HCEC 1CT (cell line): ENCODE measurements at places on chromosomes 12 and 14.
A peak's percentile ranks its signal among the peaks of the same experiment; 100 is the strongest.

GRCh38 chr14:72026536-72026935 is 94.3 kb downstream of the RGS6 start:
- no peak for DNase-seq

GRCh38 chr12:8033153-8034044 is 883 bp downstream of the FOXJ2 start:
- peak; percentile 42 for DNase-seq

- no peak for DNase-seq
These were observed 134.6 kb downstream of the RMST start for GRCh38 chr12:97597031-97597751.

DNA sequence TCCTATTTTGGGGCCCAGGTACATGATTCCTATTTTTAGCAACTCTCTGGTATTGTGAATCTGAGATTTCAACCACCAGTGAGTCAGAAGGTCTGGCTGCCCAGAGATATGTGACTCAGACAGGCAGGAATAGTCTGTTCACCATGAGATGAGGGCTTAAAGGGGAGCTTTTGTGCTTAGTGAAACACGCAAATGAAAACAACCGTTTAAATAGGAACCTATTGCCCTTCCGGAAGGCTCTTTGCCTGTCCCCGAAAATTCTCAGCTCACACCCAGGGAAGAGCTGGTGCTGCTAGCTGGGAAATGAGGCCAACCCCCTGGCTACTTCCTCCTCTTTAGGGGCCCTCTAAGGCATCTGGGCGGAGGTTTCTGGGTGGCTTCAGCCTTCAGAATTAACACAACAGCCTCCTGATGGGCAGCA is 283.6 kb downstream of the CACNA1C start:
- DNase-seq = peak; percentile 99

DNA sequence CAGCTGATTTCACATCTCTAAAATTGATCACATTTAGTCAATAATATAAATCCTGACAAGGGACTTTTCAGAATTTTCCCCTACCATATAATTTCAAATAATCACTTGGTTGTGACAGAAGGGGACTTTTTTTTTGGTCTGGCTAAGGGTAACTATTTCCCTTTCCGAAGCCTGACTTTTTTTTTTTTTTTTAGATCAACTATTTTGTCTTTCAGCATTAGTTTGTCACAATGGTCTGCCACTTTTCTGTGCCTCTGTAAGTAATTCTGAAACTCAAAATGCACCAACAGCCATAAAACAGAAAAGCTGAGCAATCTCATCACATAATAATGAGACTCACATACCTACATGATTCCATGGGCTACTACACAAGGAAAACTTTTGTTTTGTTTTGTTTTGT is 266.4 kb downstream of the SSPN start:
- no peak for DNase-seq

DNA sequence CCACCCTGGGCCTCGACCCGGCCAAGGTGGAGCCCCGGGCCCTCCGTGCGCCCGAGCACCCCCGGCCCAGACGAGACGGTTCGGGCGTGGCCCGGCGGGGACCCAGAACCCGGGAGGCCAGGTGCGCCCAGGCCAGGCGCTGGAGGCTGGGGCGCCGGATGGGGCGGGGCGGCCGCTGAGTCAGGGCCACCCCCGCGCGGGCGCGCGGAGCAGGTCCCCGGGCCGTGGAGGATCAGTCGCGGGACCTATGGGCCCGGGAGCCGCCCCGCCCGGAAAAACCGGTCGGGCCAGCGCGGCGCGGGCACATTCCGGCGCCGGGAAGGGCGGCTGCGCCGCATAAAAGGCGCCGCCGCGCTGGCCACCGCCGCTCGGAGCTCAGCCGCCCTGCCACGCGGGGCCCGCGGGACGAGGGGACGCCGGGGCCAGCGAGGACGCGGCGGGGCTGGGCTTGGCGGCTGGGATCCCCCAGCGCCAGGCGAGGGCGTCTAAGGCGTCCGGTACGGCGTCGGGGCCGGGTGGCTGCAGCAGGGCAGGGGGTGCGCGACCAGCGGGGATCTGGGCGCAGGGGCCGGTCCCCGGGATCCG is 21.5 kb upstream of the KIF26A start:
- DNase-seq = no peak

GRCh38 chr12:45670346-45671065 is 59.0 kb upstream of the ARID2 start:
- peak; percentile 50 for DNase-seq

DNA sequence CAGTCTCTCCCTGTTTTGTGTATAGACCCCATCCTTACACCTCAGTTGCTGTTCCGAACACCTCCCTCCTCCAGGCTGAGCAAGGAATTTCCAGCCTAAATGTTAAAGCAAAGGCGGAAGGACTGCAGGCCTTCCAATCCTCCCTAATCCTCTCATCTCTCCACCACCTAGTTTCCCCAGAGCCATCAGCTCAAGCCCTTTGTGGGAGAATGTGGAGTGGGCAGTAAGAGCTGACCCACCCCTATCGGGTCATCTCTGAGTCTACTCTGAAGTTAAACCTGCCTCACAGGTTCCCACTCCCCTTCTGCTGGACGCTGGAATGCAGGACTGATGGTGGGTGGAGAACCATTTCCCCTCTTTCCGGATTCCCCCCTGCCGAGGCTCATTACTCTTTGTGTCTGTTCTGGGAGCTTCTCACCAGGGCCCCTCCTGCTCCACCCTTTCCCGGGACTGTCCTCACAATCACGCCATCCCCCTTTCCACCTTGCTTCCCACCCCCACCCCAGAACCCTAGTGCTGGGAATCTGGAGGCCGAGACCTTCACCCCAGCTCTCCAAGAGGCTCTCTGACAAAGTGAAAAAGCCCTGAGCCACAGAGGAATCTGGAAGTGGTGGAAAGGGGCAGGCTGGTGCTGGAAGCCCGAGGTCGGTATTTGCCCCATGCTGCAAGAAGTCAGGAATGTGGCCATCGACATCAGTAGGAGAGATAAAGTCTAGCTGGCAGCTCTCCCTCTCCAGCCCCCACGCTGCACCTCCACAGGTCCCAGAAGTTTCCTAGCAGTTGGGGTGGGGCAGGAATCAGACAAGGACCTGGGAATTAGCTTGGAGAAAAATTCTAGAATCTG is 3.3 kb upstream of the KRT18 start:
- DNase-seq = no peak

GRCh38 chr12:94048757-94049156 is 99.6 kb upstream of the PLXNC1 start:
- DNase-seq = no peak

DNA sequence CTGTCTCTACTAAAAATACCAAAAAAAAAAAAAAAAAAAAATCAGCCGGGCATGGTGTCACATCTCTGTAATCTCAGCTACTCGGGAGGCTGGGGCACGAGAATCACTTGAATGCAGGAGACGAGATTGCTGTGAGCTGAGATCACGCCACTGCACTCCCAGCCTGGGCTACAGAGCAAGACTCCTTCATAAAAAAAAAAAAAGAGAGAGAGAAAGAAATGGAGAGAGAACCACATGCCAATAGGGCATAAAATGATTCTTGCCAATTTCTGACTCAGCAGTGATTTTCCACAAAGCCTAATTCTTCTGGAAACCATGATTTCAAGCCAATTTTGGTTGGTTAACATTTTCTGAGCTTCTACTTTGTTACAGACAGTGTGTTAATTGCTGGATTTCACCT is 250.4 kb upstream of the SEL1L start:
- no peak for DNase-seq

DNA sequence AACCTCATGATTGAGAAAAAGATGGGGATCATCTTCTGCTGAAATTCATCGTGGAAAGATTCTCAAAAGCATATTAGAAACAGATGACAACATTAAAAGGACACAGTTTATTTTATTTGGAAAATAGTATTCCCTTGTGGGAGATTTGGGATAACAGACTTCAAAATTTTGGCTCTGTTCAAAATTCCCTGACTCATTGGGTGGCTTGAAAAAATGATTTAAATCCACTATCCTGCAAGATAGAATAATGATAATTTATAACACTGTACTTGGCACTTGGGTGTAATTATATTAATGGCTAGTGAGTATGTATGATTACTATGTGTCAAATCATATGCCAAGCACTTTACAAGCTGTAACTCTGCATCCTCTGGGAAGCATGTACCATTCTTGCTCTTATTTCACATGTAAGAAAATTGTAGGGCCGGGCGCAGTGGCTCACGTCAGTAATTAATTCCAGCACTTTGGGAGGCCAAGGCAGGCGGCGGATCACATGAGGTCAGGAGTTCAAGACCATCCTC is 128.8 kb downstream of the LMNTD1 start:
- no peak for DNase-seq

GRCh38 chr12:127681151-127681754 is 585.7 kb upstream of the TMEM132C start:
- no peak for DNase-seq

GRCh38 chr14:32826404-32827082 is 112.1 kb upstream of the NPAS3 start:
- DNase-seq = peak; percentile 43

DNA sequence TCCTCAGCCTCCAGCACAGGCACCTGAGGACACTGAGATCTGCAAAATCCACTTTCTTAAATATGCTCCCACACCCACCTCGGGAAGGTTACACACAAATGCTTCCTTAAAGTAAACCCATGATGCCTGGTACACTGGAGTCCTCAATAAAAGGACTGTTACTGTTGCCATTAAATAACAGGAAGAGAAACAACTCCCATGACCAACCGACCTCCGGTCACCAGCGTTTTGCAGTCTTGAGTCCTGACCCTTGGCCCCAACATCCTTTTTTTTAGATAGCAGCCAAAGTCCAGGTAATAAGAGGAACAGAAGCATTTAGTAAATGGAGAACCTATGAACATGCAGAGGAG is 42.4 kb downstream of the ITPK1 start:
- no peak for DNase-seq
